B cell (primary cell): ENCODE measurements at places on chromosomes 6 and 20.
A peak's percentile ranks its signal among the peaks of the same experiment; 100 is the strongest.

- no peaks in the 10 kb centered on the region for H3K36me3 ChIP-seq
- no peak overlapping the region for H3K27ac ChIP-seq
Observed at GRCh38 chr6:85498596-85499258, 48.8 kb downstream of the NT5E start.

GRCh38 chr6:152048921-152049320 is 241.4 kb downstream of the ESR1 start:
- no peak for DNase-seq
- H3K4me1 ChIP-seq: no peaks in the 10 kb centered on the region
- no peak overlapping the region for H3K4me3 ChIP-seq
- H3K27ac ChIP-seq: no peak overlapping the region
- H3K36me3 ChIP-seq: no peaks in the 10 kb centered on the region

- H3K4me1 ChIP-seq: peaks cover 4% of the 10 kb centered on the region
- no peak overlapping the region for H3K27ac ChIP-seq
- no peaks in the 10 kb centered on the region for H3K36me3 ChIP-seq
- H3K4me3 ChIP-seq: no peak overlapping the region
Observed at GRCh38 chr20:58436868-58437645, 48.0 kb downstream of the VAPB start.

DNA sequence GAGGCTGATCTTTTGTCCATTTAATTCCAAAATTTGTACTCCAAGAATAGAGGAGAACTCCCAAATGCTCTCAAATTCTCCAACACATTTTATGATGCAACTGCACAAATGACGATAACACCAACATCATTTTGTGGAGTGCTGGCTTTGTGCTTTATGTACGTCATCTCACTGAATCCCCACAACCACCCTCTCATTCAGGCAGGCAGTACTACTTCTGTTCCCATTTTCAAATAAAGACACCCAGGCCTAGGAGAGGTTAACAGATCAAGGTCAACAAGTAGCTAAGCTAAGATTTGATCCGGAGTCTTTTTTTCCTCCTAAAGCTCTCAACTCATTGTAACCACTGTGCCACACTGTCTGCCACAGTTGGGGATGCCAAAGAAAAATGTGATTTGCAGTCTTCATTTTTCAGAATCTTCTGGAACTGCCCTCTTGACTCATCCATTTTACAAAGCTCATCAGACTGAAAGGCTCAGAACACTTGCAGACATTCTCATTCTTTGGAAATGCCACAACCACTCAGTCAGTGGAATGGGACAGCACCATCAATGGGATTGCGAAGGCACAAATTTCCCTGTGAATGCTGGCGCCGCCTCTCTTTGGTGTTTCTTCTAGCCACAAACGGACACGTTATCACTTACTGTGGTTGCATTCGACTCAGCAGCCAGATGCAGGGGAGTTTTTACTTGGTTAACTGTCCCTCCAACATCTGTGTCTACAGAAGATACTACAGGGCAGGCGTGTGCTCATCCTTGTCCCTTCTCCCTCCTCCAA is 184.4 kb downstream of the GJA10 start:
- H3K4me3 ChIP-seq: no peak overlapping the region
- H3K36me3 ChIP-seq: peaks cover 1% of the 10 kb centered on the region
- H3K27me3 ChIP-seq: no peaks in the 10 kb centered on the region
- H3K27ac ChIP-seq: no peak overlapping the region

DNA sequence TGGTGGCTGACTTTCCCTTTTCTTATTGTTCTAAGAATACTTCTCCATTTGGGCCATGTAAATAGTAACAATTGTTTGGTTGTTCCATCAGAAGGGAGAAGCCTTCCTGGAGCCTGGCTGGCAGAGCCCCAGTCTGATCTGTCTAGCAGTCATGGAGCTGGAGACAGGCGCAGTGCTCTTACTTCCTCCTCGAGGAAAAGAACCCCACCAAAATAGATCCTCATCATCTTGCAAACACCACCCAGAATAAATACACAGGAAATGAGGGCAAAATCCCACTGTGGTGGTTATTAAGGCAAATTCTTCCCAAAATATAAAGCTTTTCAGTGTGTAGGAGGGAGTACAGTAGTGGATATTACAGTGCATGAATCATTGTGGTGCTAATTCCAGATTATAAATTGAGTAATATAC is 195.1 kb upstream of the SGK1 start:
- DNase-seq: no peak
- no peak overlapping the region for H3K27ac ChIP-seq
- H3K36me3 ChIP-seq: no peaks in the 10 kb centered on the region
- H3K4me3 ChIP-seq: no peak overlapping the region
- H3K4me1 ChIP-seq: peaks cover 7% of the 10 kb centered on the region

DNA sequence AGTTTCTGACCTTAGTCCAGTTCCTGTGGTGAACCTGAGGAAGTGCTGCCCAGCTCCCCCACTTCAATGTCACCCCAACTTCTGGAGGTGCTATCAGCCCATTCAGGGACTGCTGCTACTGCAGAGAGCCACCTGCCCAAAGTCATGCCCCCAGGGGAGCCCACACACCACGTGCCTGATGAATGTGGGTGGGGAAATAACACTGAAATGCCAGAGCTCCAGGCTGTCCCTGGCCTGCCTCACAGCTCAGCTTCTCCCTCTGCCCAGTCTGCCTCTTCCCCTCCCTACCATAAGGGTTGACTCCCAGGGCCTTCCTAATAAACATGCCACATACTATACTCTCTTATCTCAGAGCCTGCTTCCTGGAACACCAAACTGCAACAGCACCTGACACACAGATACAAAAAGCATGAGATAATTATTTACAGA is 276.4 kb upstream of the MOCS1 start:
- peaks cover 7% of the 10 kb centered on the region for H3K27me3 ChIP-seq
- DNase-seq: no peak
- H3K4me3 ChIP-seq: no peak overlapping the region
- H3K4me1 ChIP-seq: no peaks in the 10 kb centered on the region
- H3K36me3 ChIP-seq: no peaks in the 10 kb centered on the region

- H3K27me3 ChIP-seq: no peaks in the 10 kb centered on the region
- H3K4me3 ChIP-seq: no peak overlapping the region
- peaks cover 11% of the 10 kb centered on the region for H3K36me3 ChIP-seq
- DNase-seq: peak; percentile 18
Observed at GRCh38 chr20:59938696-59939051, 1.4 kb downstream of the PPP1R3D start.

GRCh38 chr20:8932192-8933165 is 136.4 kb upstream of the PLCB4 start:
- no peak overlapping the region for H3K27ac ChIP-seq
- H3K4me3 ChIP-seq: no peak overlapping the region
- H3K27me3 ChIP-seq: no peaks in the 10 kb centered on the region
- DNase-seq: no peak
